ENCODE measurements at places on chromosomes 5 and 9.

GRCh38 chr9:78899006-78899405 lies 602.1 kb downstream of the PSAT1 start:
- DNase-seq: no peak

- DNase-seq: no peak
These were observed 8.2 kb downstream of the IL17B start for GRCh38 chr5:149370878-149371277.

DNA sequence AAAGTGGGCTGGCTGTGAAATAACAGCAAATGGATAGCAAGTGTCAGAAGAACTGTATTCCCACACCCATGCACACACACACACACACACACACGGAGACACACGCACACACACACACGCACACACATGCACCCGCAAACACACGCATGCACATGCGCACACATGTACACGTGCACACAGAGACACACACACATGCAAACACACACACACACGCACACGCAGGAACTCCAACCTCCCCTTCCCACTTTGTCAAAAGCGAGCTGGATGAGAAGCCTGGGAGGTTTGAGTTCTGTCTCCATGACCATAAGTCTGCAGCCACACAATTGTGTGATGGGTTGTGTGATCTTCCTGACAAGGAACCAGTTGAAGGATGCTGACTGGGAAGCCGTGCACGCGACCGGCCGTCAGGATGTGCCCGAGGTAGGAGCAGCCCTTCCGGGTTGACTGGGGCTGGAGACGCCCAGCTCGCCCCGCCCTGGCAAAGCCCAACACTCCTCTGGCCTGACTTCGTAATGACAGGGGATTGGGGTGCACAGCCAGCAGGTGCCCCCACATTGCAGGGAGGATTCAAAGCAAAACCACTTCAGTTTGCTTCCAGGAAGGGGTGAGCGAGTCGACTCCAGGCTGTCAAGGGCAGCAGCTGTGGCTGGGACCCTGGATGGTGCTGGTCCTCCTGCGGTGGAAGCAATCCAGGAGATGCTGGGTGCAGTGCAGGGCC lies 29.3 kb upstream of the NKD2 start:
- DNase-seq: no peak

- DNase-seq: no peak
These were observed 193.0 kb upstream of the MAP1B start for GRCh38 chr5:71914281-71914680.

GRCh38 chr5:96569770-96570169 lies 92.4 kb upstream of the CAST start:
- DNase-seq: no peak

DNA sequence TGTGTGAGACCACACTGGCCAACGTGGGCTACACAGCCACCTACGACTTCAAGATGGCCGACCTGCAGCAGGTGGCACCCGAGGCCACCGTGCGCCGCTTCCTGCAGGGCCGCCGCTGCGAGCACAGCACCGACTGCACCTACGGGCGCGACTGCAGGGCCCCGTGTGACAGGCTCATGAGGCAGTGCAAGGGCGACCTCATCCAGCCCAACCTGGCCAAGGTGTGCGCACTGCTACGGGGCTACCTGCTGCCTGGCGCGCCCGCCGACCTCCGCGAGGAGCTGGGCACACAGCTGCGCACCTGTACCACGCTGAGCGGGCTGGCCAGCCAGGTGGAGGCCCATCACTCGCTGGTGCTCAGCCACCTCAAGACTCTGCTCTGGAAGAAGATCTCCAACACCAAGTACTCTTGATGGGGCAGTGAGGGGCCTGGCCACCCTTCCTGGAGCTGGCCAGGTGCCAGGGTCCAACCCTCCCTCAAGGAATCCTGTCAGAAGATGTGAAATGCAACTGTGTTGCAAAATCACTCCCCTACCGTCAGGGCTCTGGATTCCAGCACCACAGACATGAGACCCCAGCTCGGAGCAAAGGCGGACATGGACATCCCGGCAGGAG lies 11.1 kb downstream of the DIPK1B start:
- no peak for DNase-seq

GRCh38 chr9:88033359-88033702 lies 59.0 kb upstream of the CDK20 start:
- no peak for DNase-seq

- no peak for DNase-seq
These were observed 7.3 kb downstream of the BRD3 start for GRCh38 chr9:134060546-134060945.

- DNase-seq: no peak
These were observed 85.3 kb upstream of the ADRB2 start for GRCh38 chr5:148740966-148741742.

DNA sequence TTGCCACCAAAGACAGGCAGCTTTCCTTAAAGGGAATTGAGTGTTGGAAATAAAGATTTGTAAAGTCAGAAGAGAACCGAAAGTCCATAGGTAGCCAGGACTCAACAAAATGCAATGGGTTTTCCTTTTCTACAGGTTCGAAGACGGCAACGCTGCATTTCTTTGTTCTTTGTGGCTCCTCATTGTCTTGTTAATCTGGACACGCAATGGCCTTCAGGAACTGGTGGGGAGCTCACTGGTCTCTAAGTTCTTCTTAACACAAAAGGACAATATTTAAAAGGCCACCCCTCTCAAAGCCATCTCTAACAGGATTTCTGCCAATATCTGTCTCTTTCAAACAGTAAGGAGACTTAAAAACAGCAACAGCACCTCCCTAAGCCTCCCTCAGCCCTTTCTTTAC lies 170.6 kb downstream of the RMI1 start:
- DNase-seq: no peak

DNA sequence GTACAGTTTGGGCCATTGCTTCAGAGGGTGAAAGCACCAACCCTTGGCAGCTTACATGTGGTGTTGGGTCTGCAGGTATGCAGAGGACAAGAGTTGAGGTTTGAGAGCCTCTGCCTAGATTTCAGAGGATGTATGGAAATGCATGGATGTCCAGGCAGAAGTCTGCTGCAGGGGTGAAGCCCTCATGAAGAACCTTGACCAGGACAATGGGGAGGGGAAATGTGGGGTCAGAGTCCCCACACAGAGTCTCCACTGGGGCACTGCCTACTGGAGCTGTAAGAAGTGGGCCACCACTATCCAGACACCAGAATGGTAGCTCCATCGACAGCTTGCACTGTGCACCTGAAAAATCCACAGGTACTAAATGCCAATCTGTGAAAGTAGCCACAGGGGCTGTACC lies 113.6 kb upstream of the SPATA31C2 start:
- no peak for DNase-seq
